ENCODE measurements at places on chromosomes 6 and 20. TPM values are rescaled to one million over a fixed set of nuclear protein-coding genes. Genes with fewer than 3 reads are reported as not detected.

Gene DNMT3B
- 2.2 TPM for total RNA-seq

Gene FAM184A
- 0.33 TPM for total RNA-seq

Gene CCN2
- 658 TPM for total RNA-seq

Gene DEFB123
- total RNA-seq = not detected
